Activated naive CD8-positive, alpha-beta T cell treated with anti-CD3 and anti-CD28 coated beads, Interleukin-2, amount 50 U/mL, for 16 hours (primary cell): ENCODE measurements at places on chromosomes 4 and X.

DNA sequence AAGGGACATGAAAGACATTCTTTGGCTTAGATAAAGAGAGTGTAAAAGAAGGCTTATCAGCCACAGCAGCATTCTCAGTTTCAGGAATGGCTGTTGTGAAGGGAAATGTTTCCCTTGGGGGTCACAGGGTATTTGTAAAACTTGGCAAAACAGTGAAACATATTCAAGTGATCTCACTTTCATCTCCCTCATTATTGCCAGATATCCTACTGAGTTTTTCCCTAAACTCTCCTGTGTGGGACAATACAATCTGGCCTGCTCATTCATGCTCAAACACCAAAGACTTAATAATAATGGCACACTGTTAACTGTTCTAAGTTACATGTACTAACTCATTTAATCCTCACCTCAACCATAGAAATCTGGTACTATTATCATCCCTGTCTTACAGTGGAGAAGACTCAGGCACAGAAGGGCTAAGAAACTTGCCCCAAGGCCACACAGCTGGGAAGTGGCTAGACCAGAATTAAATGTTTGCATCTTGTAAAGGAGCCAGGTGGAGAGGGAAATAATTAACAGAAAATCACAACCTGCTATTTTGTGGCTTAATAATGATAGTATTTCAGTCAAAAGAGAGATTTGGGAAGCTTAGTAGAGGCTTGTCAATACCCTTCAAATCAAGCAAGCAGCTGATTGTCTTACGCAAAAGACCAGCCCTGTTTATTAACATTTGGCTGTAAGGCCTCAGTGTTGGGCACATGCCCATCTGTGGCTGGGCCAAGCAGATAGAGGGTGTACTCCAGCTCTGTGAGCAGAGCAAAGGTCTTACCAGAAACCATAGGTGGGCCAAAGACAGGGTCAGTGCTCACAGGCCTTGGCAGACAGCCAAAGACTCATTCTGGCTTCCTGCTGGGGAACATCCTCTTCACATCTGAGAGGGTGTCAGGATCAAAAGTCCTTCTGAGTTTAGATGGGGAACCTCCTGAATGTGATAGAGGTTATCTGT, 17.3 kb downstream of the SMPX start:
- DNase-seq = no peak

DNA sequence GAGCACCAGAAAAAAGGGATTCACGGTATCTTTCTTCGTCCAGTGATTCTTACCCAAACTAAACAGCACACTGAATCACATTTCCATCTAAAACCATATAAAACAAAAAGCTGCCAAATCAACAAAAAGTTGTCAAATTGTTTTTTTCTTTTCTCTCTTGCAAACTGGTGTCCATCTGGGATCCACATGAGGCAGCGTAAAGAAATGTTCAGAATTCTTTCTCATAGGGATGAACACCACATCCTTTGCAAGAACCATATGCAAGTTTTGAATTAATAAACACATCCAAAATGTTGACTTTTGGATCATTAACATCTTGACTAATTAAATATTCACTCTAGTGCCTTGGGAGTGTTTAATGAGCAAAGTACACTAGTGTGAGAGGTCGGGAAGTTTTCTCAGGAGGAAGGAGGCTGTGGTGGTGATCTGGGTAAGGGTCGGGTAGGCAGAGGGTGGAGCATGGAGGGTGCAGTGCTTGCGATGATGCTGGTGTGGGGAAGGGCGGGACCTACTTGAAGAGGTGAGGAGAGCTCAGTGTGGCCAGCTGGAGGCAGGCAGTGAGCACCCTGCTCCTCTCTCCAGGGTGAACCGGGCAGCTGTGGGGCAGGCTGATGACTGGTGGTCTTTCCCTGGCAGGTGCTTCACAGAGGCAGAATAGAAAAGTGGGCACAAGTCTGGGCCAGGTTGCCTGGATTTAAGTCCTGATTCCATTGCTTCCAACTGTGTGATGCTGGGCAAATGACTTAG, 72.8 kb downstream of the NSUN7 start:
- no peak for DNase-seq

DNA sequence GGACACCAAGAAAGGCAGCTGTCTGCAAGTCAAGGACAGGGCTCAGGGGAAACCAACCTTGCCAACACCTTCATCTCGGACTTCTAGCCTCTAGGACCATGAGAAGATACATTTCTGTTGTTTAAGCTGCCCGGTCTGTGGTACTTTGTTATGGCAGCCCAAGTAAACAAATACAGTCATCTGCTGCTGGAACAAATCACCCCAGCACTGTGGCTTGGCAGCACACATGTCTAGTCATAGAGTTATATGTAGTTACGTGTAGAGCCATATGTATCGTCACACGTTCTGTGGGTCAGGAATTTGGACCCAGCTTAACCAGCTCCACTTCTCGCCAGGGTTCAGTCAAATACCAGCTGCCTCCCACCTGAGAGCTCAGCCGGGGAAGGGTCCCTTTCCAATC, 2.5 kb downstream of the HTT-AS start:
- no peak for DNase-seq

GRCh38 chr4:124111922-124112321, 600.6 kb downstream of the ANKRD50 start:
- DNase-seq = no peak

GRCh38 chrX:24243188-24243587, 70.7 kb downstream of the SUPT20HL2 start:
- DNase-seq = no peak

GRCh38 chrX:3743801-3744439, 30.5 kb upstream of the PRKX start:
- DNase-seq = no peak

DNA sequence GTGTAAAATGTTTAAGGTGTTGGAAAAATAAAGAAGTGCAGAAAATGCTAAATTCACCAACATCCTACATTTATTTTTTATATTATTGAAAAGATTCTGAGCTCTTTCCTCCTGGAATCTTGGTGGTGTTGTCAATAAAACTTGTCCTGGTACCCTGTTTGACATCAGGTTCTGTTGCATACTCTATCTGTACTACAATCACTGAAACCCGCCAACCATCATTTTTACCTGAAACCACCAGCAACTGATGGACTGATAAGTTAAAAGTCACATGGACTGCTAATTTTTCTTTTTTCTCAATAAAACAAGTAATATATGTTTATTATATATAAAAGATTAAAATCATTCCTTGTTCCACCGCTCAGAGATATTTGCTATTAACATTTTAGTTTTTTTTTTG, 23.4 kb downstream of the STAP1 start:
- no peak for DNase-seq

DNA sequence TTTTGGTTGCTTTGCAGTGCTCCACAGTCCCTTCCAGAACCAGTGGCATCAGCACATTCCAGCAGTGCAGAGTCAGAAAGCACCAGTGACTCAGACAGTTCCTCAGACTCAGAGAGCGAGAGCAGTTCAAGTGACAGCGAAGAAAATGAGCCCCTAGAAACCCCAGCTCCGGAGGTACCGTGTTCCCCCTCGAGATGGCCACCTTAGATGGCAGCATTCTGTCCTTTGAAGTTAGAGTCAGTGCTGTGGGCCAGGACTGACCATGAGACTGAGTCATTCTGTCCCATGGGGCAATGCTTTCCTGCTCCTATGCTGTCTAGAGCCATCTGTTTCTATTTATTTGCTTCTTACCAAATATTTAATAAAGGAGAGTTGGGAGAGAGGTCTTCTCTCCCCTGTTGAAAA, 112.3 kb downstream of the KLHL8 start:
- DNase-seq = no peak

DNA sequence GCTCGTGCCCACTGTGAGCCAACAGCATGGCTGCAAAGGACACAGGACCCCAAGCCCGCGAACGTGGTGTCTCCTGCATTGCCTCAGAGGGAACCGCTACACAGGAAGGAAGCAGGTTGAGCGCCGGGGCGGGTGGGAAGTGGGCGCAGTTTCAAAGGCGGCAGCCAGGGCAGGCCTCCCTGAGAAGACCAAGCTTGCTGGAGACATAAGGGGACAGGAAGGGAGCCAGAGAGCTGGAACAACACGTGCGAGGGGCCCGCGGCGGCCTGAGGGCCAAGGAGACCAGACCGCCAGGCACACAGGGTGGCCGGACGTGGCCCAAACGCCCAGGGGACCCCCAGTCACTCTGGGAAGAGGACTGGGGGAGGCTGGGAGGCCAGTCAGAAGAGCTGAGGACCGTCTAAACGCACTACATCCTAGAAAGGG, 32.0 kb downstream of the CTBP1 start:
- peak; percentile 39 for DNase-seq

GRCh38 chr4:89949782-89950387, 55.2 kb downstream of the MMRN1 start:
- no peak for DNase-seq

DNA sequence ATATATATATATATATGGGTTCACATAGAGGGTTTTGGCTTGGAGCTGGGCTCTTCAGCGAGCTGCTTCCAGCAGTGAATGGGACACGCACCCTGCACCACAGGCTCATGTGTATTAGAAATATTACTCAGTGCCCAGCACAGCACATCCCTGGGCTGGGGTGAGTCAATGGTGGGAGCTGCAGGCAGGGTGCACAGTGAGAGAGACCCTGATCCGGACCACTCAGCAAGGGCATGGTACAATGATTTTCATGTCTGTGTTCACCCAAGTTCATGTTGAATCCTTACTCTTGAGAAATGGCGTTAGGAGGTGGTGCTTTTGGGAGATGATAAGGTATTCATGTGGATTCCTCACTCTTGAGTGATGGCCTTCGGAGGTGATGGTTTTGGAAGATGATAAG, 194.7 kb downstream of the ASMT start:
- no peak for DNase-seq

DNA sequence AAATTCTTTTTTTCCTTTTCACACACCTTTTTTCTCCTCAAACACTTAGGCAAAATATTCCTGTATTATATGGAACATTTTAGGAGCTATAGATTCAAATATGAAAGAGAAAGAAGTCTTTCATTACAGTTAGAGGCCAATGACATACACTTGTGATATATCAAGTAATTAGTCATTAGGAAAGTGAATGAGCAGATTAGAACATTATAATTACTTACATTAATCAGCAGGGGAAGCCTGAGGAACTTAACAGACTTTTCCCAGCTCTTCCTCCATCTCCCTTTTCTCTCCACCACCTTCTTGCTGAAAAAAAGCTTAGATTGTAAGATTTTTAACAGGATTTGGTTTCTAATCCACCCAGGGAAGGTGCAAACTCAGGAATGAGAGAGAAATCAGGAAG, 29.6 kb downstream of the KLF3 start:
- DNase-seq = no peak

DNA sequence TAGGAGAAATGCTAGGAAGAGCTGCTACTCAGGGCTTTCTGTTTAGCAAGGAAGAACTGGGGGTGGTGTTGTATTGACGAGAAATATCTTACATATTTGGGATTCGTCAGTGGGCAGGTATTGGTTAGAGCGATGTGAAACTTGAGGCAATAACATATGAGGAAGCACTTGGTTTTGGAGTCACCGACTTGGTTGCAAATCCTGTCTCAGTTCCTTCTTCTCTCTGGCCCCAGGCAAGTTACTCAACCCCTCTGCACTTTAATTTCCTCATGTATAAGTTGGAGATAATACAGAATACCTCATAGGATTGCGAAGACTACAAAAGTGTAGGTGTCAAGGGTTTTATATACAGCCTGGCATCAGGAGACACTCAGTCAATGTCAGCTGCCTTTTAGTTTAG, 34.1 kb downstream of the GPAT3 start:
- no peak for DNase-seq

DNA sequence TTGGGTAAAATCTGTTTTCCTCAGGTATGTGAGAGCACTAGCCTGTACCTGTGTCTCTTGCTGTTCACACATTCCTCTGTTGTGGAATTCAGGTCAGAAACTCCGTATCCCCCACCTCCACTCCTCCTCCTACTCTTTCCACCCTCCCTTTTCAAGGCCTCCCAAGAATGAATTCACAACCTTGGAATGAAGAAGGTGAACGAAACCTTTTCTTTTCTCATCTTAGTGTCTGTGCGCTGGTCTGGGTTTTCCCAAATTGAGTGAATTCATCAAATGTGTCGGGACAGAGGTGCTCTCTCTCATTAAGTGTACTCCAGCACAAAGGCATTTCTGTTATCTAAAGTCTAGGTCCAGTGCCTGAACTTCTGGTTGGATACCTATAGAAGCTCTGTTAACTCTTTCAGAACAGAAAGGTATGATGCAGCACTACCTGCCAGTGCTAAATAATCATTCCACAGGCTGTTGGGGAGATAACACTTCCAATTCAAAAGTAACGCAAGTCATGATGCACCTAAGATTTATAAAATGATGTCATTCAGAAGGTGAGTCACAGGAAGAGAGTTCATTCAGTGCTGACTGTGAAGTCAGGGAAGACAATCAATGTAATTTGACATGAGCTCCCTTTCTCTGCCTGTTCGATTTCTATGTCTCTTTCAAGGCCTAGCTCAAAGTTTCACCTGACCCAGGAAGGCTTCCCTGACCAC, 41.9 kb downstream of the COL4A6 start:
- no peak for DNase-seq

DNA sequence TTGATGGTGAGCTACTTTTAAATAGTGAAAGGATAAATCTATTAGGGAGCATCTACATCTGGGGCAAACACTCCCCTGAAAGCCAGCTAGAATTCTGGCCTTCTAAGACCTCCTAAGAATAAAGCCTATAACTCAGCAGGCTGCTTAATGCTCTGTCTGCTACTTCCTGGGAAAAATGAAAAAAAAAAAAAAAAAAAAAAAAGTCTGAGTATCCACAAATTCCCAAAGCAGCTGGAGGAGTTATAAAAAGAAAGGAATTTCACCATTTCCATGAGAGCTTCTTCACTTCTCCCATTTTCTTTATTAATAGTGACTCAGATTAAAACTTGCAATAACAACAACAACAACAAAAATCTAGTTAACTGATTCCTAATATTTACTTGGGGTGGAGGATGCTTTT, 511.2 kb downstream of the INPP4B start:
- DNase-seq = no peak

- DNase-seq = no peak
Measured at GRCh38 chr4:3387154-3387942, 54.4 kb upstream of the HGFAC start.

DNA sequence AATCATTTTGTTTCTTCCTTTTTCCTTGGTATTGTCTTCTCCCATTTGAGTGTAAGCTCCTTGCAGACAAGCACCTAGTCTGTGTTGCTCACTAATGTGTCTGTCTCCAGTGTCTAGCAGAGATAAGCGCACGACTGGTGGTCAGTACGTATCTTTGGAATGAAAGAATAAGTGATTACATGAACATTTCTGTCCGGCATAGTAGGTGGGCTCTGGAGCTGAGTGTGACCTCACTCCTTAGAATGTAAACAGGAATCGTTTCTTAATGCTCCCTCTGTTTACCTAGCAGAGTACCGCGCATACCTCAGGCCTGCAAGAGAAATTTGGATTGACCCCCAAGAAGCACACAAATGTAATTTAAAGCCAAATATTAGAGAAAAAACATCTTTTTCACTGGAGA, 235.4 kb downstream of the MAML3 start:
- DNase-seq = no peak

DNA sequence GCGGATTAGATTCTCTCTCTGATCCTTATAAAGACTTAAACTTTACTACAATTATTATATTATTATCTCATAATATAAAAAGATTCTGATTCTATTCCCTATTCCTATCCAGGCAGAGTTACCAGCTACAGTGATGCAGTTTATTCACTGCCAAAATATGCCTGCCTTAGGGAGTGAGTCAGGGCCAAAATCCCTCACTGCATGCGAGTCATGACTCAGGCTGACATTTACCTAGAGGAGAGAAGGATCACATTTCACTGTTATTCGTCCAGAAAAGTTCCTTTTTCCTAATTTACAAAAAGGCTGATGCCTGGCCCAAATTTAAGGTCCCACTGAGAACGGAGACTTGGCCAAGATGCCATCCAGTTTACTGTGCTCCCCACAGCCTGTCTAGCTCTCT, 168.5 kb upstream of the LDB2 start:
- DNase-seq = no peak
